Sigmoid colon (tissue), 7 donors: ENCODE measurements at places on chromosomes 5 and 9. TPM values are rescaled to one million over a fixed set of nuclear protein-coding genes. Genes with fewer than 3 reads are reported as not detected.

Gene PCDHB10
- total RNA-seq, result 3.9 TPM

DNA sequence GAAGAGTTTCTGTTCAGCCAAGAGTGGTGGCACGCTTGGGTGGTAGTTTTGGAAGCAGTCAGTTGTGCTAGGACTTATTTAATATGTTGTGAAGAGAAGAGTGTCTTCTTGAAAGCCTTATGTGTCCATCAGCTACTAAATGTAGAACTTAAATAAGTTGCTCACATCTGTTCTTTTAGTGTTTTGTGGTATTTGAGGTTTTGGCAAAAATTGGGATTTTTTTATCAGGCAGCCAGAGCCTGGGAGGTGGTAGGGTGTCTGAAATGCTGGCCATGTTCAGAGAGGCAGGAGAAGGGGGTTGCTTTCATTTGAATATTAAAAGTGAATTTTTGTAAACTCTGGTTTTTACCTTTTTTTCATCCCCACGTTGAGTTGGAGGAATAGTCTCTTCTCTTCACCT lies 24.2 kb upstream of the ZBTB34 start:
- DNase-seq, result no peak
- peaks cover 12% of the 10 kb centered on the region for H3K36me3 ChIP-seq
- no peak overlapping the region for H3K4me3 ChIP-seq
- no peak overlapping the region for H3K27ac ChIP-seq
- H3K27me3 ChIP-seq, result no peaks in the 10 kb centered on the region

- H3K27ac ChIP-seq, result peak overlapping the region; percentile 33
- DNase-seq, result no peak
- H3K36me3 ChIP-seq, result no peaks in the 10 kb centered on the region
- H3K4me1 ChIP-seq, result peaks cover 78% of the 10 kb centered on the region
Observed at GRCh38 chr9:14281876-14282275, 32.1 kb downstream of the NFIB start.

Gene ADAMTS19
- 1.5 TPM for total RNA-seq

- no peak overlapping the region for H3K4me3 ChIP-seq
- H3K36me3 ChIP-seq, result no peaks in the 10 kb centered on the region
- H3K4me1 ChIP-seq, result peaks cover 31% of the 10 kb centered on the region
- DNase-seq, result peak; percentile 87
- no peak overlapping the region for H3K27ac ChIP-seq
Observed at GRCh38 chr9:133994353-133995011, 2.4 kb upstream of the VAV2 start.

DNA sequence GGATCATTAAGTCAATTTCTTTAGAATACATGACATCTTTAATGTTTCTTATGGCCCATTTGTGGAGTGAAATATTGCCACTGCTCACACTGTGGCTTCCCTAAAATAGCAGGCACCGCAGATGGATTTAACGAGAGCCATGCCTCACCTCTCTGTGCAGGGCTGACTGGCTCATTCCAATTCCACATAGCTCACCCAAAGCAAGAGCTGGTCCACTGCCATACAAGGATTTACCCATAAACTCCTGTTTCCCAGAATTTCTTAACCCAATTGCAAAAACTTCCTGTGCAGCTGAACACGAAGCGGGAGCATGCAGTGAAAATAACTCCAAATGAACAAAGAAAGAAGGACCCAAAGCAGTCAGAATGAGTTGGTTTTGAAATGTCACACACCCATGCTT lies 159.5 kb downstream of the BAAT start:
- DNase-seq, result no peak
- H3K27ac ChIP-seq, result no peak overlapping the region
- H3K4me1 ChIP-seq, result no peaks in the 10 kb centered on the region
- no peaks in the 10 kb centered on the region for H3K36me3 ChIP-seq
- no peaks in the 10 kb centered on the region for H3K27me3 ChIP-seq

DNA sequence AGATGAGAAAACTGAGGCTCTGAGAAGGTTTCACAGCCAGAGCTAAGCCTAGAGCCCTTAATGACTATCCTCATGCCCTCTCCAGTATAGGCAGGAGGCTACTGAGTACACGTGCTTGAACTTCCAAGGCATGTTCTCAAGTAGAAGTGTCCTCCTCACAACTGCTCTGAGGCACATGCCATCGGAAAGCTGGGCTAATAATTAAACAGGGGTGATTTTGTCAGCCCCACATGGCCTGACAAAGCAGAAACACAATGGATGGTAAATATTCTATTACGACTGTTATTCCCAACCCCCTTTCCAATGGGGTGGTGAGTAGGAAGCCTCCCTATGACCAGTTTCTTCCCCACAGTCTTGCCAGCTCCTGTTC lies 34.3 kb downstream of the KCNIP1 start:
- H3K27me3 ChIP-seq, result no peaks in the 10 kb centered on the region
- no peak overlapping the region for H3K27ac ChIP-seq
- no peak overlapping the region for H3K4me3 ChIP-seq
- no peaks in the 10 kb centered on the region for H3K36me3 ChIP-seq

Gene CATSPER3
- total RNA-seq, result 1.4 TPM

Gene WDR31
- total RNA-seq, result 3.2 TPM

Gene EIF4EBP3
- 6.5 TPM for total RNA-seq

DNA sequence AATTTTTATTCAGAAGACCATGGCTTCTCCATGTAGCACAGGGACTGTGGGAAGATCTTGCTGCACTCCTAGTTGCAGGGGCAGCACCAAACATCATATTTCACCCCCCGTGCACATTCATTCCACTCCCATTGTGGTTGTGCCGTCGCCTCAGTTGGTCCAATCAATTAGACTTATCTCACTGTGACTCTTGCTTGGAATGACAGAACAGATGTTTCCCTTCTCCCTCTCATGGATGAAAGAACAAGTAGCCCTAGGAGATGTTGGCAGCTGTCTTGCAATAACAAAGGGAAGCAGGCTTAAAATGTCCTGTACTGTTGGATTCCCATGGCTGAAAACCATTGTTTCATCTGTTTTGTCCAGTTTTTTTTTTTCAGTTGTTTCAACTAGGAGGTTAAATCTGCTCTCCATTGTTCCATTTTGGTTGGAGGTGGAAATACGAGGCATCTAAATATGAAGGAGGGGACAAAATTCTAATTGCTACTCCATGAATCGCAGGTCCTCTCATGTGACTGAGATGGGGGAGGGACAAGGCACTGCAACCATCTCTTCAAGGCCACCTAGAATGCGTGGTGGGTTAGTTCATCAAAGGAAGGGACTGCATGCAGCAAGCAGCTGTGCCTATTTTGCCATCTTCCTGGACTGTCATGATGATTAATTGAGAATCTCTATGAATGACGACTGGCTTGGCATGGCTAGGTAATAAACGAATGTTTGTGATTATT lies 214.4 kb downstream of the NSG2 start:
- no peak for DNase-seq
- H3K4me1 ChIP-seq, result no peaks in the 10 kb centered on the region
- H3K36me3 ChIP-seq, result no peaks in the 10 kb centered on the region
- no peak overlapping the region for H3K4me3 ChIP-seq
- no peaks in the 10 kb centered on the region for H3K27me3 ChIP-seq

GRCh38 chr5:140075371-140075770 lies 32.3 kb upstream of the NRG2 start:
- H3K36me3 ChIP-seq, result no peaks in the 10 kb centered on the region
- no peaks in the 10 kb centered on the region for H3K4me1 ChIP-seq
- H3K27me3 ChIP-seq, result no peaks in the 10 kb centered on the region
- H3K4me3 ChIP-seq, result no peak overlapping the region
- H3K27ac ChIP-seq, result no peak overlapping the region

- H3K27me3 ChIP-seq, result no peaks in the 10 kb centered on the region
- no peak overlapping the region for H3K27ac ChIP-seq
- H3K4me1 ChIP-seq, result no peaks in the 10 kb centered on the region
- H3K36me3 ChIP-seq, result no peaks in the 10 kb centered on the region
- DNase-seq, result no peak
Observed at GRCh38 chr9:117365438-117365837, 49.4 kb downstream of the ASTN2 start.

DNA sequence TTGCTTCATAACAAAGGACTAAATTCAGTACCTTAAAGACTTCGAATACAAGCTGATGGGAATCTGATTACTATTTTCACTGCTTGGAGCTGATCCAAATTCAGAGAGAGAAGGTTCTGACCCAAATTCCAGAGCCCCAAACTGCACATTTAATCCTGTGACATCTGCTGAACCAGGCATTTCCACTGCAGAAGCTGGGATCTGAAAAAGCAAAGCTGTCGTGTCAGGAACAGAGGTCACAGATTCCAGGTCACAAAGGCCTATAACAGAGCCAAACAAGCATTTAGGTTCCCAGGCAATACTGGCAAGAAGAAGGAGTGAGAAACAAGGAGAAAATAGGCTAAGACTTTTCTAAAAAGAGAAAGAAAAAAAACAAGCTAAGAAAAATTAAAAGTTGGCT lies 105.3 kb downstream of the UBAP2 start:
- no peaks in the 10 kb centered on the region for H3K4me1 ChIP-seq
- DNase-seq, result no peak
- peak overlapping the region; percentile 11 for H3K27ac ChIP-seq

Gene RASEF
- 0.27 TPM for total RNA-seq

GRCh38 chr5:83848941-83849340 lies 128.3 kb upstream of the HAPLN1 start:
- no peaks in the 10 kb centered on the region for H3K27me3 ChIP-seq
- H3K27ac ChIP-seq, result no peak overlapping the region
- no peaks in the 10 kb centered on the region for H3K4me1 ChIP-seq
- no peak overlapping the region for H3K4me3 ChIP-seq
- H3K36me3 ChIP-seq, result no peaks in the 10 kb centered on the region

Gene IFNA2
- not detected for total RNA-seq

Gene IFNA1
- not detected for total RNA-seq

Gene TMEM232
- 8.7 TPM for total RNA-seq

GRCh38 chr9:123929177-123929869 lies 603 bp downstream of the DENND1A start:
- peaks cover 27% of the 10 kb centered on the region for H3K4me1 ChIP-seq

Gene KIF20A
- 0.55 TPM for total RNA-seq

Gene KIF12
- not detected for total RNA-seq

Gene TAF11L8
- not detected for total RNA-seq

DNA sequence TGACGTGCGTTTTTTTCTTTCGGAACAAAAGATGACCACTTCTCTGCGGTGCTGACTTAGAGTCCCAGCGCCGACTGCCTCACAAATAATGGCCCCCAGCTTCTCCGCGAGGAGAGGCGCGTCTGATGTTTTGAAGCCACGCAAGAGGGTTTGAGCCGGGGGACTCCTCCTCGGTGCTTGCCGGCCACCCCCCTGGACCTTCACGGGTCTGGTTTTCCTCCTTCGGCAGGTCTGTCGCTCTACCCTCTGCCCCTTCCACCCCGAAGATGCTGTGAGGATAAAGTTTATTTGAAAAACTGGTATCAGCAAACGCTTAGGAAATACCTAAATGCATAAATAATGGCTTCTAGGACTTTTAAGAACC lies 584 bp downstream of the USP20 start:
- H3K36me3 ChIP-seq, result peaks cover 26% of the 10 kb centered on the region
- H3K4me3 ChIP-seq, result peak overlapping the region; percentile 84
- no peaks in the 10 kb centered on the region for H3K27me3 ChIP-seq
- DNase-seq, result no peak

- H3K27me3 ChIP-seq, result no peaks in the 10 kb centered on the region
- H3K36me3 ChIP-seq, result no peaks in the 10 kb centered on the region
- no peak overlapping the region for H3K4me3 ChIP-seq
- no peak for DNase-seq
- no peaks in the 10 kb centered on the region for H3K4me1 ChIP-seq
- H3K27ac ChIP-seq, result no peak overlapping the region
Observed at GRCh38 chr5:122424132-122424531, 112.1 kb downstream of the SNCAIP start.

- H3K4me1 ChIP-seq, result no peaks in the 10 kb centered on the region
- no peaks in the 10 kb centered on the region for H3K27me3 ChIP-seq
- no peak overlapping the region for H3K4me3 ChIP-seq
- H3K36me3 ChIP-seq, result no peaks in the 10 kb centered on the region
- no peak for DNase-seq
Observed at GRCh38 chr5:169218861-169219260, 82.1 kb downstream of the SLIT3 start.

Gene CCDC171
- 3.1 TPM for total RNA-seq

Gene KCNIP1
- 2.8 TPM for total RNA-seq

Gene PCDHA3
- total RNA-seq, result 1.1 TPM

- no peak for DNase-seq
- no peaks in the 10 kb centered on the region for H3K27me3 ChIP-seq
- H3K4me1 ChIP-seq, result no peaks in the 10 kb centered on the region
- no peaks in the 10 kb centered on the region for H3K36me3 ChIP-seq
Observed at GRCh38 chr9:87237336-87237735, 260.3 kb upstream of the DAPK1 start.

GRCh38 chr9:83560169-83560826 lies 22.1 kb upstream of the FRMD3 start:
- no peak overlapping the region for H3K27ac ChIP-seq
- no peaks in the 10 kb centered on the region for H3K4me1 ChIP-seq
- no peaks in the 10 kb centered on the region for H3K27me3 ChIP-seq
- no peaks in the 10 kb centered on the region for H3K36me3 ChIP-seq
- no peak overlapping the region for H3K4me3 ChIP-seq
- DNase-seq, result no peak

GRCh38 chr5:82295959-82296531 lies 17.9 kb upstream of the RPS23 start:
- no peaks in the 10 kb centered on the region for H3K36me3 ChIP-seq
- H3K4me1 ChIP-seq, result no peaks in the 10 kb centered on the region
- no peak overlapping the region for H3K27ac ChIP-seq
- no peak overlapping the region for H3K4me3 ChIP-seq

Gene SLC46A2
- total RNA-seq, result 0.36 TPM

- no peak overlapping the region for H3K4me3 ChIP-seq
- no peaks in the 10 kb centered on the region for H3K36me3 ChIP-seq
- peak; percentile 84 for DNase-seq
- H3K4me1 ChIP-seq, result no peaks in the 10 kb centered on the region
- no peaks in the 10 kb centered on the region for H3K27me3 ChIP-seq
Observed at GRCh38 chr9:36163049-36163785, 6.0 kb upstream of the CCIN start.

DNA sequence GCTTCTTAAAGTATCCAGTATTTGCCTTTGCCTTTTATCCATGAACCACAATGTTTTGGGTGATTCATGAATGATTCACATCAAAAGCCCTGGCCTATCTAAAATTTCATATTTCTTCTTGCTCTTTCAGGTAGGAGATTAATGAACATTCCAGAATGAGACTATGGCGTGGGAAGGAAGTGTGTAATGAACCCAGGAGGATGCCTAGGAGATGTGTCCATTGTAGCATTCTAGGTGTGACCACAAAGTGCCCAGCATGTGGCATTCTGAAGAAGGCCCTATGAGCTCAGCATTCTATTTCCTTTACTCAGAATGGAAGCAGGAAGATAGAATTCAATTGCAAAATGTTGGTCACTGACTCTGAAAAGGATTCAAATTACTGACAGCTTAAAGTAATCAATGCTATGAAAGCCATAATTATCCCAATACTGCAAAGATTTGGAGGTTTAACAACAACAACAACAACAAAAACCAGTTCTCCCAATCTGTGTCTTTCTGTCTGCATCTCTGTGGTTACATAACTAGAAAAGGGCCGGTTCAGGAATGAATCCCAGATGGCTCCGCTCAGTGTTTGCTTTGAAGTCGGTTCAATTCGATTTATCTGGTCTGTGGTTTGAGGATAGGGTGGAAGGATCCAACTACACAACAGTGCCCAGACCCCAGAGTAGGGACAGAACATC lies 126.7 kb downstream of the FOXD1 start:
- no peak overlapping the region for H3K27ac ChIP-seq
- no peak overlapping the region for H3K4me3 ChIP-seq
- no peaks in the 10 kb centered on the region for H3K4me1 ChIP-seq
- peaks cover 5% of the 10 kb centered on the region for H3K27me3 ChIP-seq
